ENCODE measurements at places on chromosomes 5 and 9.

DNA sequence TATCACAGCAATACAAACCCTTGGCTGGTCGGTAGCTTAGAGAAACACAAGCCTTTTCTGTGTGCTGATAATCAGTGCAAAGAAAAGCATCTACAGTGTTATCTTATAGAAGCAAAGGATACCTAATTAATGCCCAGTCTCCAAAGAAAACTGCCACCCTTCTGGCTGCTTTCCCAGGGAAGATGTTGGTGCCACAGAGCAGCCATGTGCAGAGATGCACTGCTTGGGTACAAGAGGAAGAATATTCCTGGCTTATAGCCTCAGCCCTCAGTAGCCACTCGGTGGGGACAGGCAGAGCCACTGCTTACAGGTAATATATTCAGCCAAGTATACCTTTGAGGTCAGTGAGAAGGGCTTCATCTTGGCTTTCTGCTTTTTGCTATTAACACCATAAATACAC lies 185.3 kb downstream of the PCSK1 start:
- no peak for DNase-seq

DNA sequence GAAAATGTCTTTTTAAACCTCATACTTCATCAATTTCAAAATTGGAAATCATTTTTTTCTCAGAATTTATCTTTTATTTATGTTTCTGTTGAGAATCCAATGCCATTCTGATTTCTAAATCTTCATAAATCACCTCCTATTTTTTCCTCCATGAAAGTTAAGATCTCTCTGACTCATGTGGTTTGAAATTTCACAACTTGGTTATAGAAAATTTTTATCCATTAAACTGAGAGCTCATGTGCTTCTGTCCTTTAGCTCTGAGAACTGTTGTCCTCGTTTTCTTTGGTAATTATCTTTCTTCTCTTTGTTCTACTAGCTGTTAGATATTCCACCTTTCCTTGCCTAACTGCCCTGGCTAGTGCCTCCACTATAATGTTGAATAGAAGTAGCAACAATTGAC lies 1.5 kb upstream of the RNF180 start:
- no peak for DNase-seq

DNA sequence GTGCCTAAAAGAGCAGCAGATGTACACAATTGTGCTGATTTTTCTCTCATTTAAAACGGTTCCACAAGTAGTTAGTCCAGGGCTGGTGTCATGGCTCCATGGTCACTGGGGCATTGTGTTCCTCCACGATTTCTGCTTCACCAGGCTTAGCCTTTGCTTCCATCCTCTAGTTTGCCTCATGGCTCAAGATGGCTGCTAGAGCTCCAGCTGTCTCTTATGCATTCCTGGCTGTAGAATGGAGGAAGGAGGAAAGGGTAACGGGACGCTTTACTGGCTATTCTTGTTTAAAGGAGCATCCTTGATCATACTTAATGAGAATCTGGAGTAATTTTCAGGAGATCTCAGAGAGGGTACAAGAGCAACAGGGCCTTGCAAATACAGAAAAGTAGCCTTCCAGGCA lies 47.7 kb downstream of the BOD1 start:
- no peak for DNase-seq

DNA sequence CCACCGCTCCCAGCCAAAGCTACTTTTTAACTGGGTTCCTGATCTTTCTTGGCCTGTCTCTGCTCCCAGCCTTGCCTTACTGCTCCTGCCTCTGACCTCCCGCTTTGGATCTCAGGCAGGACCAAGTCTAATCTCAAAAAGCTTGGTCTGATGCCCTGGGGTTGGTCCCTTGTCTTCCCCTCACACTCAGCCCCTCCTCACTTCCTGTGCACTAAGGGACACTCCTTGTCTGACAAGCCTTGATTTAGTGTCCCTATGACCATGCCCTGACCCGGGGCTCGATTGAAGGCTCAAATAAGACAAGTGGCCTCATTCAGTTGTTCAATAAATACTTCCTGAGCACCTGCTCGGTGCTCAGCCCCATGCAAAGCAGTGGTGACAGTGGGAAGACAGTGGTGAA lies 3.7 kb upstream of the GTF3C5 start:
- no peak for DNase-seq

DNA sequence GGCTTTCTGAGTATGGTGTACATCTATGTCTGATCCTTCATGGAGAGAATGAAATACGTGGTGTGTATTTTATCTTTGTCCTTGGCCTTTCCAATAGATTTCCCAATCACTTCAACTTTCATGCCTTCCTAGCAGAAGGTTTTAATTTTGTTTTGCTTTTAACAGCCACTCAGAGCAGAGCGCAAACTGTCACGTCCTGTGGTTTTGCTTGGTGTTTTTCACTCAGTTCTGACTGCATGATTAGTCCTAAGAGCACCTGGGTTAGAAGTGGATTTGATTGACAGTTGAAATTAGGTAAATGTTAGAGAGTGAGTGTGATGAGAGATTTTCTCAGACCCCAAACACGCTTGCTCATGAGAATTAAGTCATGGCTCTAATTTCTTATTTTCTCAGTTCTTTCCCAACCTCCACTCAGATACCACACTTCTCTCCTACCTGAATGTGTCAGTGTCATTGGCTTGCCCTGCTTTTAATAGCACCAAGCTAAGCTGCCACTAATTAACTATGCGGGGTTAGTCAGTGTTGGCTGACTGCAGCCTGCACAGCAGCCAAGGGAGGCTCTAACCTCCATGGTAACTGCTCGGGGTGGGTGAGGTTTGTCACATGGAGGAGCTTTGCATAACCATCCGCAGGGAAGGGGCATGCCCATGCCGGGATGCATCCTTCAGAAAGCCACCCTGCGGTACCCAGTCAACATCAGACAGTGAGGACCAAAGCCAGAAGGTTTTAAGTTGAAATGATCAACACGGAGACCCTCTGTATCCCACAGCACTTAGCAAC lies 173.4 kb downstream of the NR3C1 start:
- no peak for DNase-seq

DNA sequence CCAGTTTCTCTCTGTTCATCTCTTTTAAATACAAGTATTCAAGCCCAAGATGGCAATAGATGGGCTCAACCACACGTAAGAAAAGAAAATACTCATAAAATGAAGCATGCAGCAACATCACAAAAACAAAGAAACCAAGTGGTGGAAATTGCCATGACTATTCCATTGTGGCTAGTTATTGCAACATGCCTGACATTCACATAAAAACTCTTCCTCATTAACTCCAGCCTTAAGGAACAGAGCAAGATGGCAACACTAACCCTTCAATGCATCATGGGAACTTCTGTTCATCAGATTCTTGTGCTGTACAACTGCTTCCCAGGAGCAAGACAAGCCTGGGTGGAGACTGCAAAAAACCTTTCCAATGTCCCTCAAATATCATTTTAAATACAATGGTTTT lies 1.4 kb upstream of the GLIS3 start:
- DNase-seq, result no peak

DNA sequence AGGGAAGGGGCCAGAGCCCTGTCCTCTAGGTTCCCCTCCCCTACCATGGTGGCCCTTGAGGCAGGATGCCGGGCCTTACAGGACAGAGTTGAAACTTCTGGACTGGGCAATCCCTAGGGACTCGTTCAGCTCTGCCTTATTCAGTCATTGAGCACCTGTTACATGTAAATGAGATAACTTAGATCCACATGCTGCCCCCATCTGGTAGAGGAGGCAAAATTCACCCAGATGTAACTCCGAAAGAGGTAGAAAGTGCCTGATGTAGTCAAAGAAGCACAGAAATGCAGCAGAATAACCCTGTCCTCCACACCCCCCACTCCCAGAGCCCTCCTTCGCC lies 1.5 kb downstream of the GGTA1 start:
- DNase-seq, result peak; percentile 75

GRCh38 chr9:129338724-129339430 lies 160.8 kb upstream of the IER5L start:
- no peak for DNase-seq

GRCh38 chr5:102713682-102714231 lies 41.3 kb upstream of the PAM start:
- no peak for DNase-seq

DNA sequence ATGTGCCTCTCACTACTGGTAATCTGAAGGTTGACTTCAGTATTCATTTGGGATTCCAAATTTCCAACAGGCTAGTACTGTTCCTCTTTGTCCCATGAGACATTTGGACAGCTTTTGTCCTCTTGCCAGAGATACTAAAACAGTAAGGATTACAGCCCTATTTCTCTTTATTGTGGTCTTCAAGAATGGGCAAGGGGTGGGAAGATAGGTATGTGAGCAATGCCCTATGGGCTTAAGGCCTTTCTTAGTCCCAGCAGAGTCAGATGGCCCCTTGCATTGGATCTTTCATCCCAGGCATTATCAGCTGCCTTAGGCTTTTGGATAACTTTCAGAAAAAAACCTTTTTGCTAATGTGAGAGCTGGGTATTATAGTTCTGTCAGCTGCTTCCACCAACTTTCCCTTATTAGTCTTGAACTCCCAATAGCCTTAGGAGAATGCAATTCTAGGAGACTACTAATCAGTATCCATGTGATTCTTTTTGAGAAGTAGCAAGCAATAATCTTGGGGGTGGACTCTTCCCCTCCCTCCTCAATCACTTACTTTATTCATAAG lies 361.1 kb upstream of the NUDT12 start:
- no peak for DNase-seq

DNA sequence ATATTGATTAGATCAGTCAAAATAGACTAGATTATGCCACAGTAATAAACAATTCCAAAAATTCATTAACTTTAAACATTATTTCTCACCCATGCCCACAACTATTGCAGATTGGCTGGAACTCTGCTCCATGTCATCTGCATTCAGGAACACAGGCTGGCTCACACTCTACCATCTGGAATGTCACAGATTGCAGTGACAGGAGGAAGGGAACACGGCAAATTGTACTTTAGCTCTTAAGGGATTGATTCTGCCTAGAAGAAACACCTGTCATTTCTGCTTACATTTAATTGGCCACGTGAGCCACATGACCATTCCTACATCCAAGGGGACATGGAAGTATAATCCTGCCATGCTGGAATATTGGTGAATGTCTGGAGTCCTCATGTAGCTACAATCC lies 54.4 kb downstream of the ATPSCKMT start:
- DNase-seq, result no peak

DNA sequence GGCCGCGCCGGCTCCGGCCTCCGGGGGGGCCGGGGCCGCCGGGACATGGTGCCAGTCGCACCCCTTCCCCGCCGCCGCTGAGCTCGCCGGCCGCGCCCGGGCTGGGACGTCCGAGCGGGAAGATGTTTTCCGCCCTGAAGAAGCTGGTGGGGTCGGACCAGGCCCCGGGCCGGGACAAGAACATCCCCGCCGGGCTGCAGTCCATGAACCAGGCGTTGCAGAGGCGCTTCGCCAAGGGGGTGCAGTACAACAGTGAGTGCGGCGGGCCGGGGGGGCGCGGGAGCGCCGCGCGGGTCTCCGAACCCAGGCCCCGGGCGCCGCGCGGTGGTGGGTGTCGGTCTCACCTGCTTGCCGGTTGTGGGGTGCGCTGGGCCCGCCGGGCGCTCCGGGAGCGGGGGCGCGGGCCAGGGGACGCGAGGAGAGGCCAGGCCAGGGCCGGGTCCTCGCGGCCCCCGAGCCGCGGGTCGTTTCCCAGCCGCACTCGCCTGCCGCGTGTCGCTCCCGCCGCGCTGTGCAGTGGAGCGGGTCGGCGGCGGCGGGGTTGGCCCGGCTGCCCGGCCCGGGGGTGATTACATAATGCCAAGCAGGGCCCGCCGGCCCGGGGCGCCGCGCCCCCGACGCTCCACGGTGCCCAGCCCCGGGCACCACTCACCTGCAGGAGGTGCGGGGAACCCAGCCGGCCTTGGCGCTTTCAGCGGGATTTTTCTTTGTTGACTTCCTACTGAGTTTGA lies 492 bp downstream of the RABL6 start:
- DNase-seq, result peak; percentile 76

DNA sequence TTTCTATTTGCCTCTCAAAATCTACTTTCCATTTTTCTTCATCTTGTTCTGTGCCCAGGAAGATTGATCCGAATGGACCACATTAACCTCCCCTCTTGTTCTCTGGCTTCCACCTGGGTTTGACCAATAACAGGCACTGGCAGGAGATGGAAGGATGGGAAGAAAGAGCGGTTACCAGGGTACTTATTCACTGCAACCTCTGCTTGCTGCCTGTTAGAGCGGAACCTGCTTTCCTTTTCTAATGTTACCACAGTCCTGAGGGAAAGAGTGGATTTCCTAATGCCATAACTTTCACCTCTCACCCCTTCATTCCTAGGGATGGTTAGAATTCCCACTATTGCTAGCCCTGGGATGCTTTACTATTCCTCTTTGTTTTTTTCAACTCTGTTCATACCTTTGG lies 262.1 kb downstream of the RFX3 start:
- no peak for DNase-seq

DNA sequence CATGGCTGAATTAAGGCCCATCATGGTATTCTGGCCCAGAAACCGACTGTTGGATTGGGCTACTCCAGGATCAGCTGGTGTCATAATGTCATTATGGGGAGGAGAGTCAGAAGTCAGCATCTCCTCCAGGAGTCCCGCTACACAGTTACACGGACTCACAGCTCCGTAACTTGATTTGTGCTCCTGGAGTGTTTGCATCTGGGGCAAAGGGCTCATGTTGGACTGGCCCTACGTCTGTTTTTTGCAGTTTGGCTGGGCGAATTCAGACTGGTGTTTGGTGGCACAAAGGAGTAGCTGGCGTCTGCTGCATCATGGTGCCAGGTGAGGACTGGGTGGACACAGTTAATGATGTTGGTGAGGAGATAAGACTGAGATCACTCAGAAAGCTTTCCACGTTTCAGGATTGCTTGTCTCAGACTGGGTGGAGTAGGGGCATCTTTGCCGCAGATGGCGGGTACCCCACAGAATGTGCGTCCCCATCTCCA lies 31.3 kb downstream of the OR2V1 start:
- DNase-seq, result no peak

DNA sequence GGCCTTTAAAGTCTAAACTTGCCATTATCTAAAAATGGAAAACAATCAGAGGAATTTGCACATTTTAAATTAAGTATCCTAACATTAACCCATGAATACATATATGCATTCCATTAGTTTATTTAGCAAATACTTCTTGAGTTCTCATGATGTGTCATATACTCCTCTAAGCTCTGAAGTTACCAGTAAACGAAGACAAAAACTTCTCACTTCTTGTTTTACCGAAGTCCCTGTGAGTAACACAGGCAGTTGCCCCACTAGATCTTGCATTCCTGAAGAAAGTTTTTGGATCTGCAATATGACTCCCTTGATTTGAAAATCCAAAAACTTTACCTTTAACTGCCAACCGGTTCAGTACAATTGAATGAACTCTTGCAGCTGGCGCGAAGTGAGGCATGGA lies 439.0 kb upstream of the MPDZ start:
- DNase-seq, result no peak

Measured in D341Med (cell line).